Breast epithelium (tissue), 4 donors: ENCODE measurements at places on chromosomes 12 and 14.

GRCh38 chr14:50560931-50561285 is 963 bp downstream of the ATL1 start:
- peak overlapping the region; percentile 67 for H3K4me3 ChIP-seq
- peak overlapping the region; percentile 88 for H3K27ac ChIP-seq
- DNase-seq, result peak; percentile 81
- H3K27me3 ChIP-seq, result no peaks in the 10 kb centered on the region
- H3K4me1 ChIP-seq, result no peaks in the 10 kb centered on the region
- no peaks in the 10 kb centered on the region for H3K36me3 ChIP-seq

GRCh38 chr14:61098721-61099120 is 117.7 kb downstream of the SLC38A6 start:
- peaks cover 2% of the 10 kb centered on the region for H3K4me1 ChIP-seq
- no peak for DNase-seq
- H3K36me3 ChIP-seq, result no peaks in the 10 kb centered on the region
- H3K27ac ChIP-seq, result no peak overlapping the region

DNA sequence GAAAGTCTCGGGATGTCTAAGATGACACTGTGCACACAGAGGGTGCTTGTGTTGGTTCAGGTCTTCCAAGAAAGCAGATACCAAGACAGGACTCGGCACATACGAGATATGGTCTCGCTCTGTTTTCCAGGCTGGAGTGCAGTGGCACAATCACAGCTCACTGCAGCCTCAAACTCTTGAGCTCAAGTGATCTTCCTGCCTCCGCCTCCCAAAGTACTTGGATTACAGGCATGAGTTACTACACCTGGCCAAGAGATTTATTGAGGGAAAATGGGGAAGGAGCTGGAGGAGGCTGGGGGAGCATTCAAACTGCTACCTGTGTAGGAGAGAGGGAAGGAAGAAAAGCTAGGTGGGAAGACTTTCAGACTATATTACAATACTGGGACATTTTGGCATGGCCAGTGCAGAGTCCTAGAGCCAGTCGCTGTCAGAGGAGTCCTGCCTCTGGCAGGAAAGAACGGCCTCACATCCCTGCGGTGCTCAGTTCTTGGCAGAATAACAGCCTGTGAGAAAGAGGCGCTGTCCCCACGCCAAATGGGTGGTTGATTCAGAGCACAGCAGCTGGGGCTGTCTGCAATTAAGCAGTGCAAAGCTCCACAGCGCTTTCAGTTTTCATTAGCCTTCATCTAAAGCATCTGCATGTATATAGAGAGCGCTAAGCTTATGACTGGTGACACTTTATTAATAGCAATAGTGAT is 18.3 kb downstream of the SLC17A8 start:
- no peak for DNase-seq
- H3K4me1 ChIP-seq, result no peaks in the 10 kb centered on the region
- no peak overlapping the region for H3K4me3 ChIP-seq
- no peak overlapping the region for H3K27ac ChIP-seq
- H3K27me3 ChIP-seq, result no peaks in the 10 kb centered on the region

GRCh38 chr12:15322164-15323061 is at the start of gene PTPRO:
Gene PTPRO (plus strand): TSS chr12:15322508.
- no peak within 1 kb of the TSS for H3K27ac ChIP-seq
- peak within 1 kb of the TSS; percentile 65 for H3K4me3 ChIP-seq
- H3K27me3 ChIP-seq, result peaks cover 44% of the 10 kb centered on the region
- H3K4me1 ChIP-seq, result no peaks in the 10 kb centered on the region
- DNase-seq, result no peak
